ENCODE measurements at places on chromosomes 3 and 15.

DNA sequence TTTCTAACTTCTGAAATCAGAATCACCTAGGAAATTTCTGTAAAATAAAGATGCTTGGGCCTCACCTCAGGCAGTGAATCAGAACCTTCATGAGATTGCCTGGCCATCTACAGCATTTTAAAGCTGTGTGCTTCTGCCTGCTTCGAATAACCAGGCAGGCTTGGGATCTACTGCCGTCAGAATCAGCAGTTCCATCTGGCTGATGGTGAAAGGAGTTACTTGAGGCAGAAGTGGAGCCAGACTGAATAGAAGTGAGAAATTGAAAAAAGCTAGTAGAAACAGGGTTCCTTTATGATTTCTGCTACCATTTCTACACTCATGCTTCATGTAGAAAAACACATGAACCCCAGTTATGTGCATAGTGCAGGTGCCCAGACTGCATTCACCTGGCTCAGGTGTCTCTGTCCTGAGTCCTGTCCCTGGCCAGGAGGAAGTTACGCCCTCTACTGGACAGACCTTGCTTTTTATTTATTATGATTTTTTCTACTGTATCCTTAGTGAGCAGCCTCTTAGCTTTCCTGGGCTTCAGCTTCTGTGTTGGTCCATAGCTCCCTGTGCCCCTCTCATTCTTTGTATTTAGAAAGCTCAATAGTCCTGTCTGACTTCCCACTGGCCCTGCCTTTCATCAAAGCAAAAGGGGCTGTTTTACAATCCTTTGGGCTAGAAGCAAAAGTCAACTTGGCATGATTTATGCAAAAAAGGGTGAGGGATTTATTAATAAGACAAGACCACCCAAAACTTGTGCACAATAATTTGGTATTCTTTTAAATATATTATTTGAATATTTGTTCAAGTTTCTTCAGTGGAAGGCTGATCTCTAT, 200.8 kb upstream of the GOLGA6L4 start:
- no peak for DNase-seq

DNA sequence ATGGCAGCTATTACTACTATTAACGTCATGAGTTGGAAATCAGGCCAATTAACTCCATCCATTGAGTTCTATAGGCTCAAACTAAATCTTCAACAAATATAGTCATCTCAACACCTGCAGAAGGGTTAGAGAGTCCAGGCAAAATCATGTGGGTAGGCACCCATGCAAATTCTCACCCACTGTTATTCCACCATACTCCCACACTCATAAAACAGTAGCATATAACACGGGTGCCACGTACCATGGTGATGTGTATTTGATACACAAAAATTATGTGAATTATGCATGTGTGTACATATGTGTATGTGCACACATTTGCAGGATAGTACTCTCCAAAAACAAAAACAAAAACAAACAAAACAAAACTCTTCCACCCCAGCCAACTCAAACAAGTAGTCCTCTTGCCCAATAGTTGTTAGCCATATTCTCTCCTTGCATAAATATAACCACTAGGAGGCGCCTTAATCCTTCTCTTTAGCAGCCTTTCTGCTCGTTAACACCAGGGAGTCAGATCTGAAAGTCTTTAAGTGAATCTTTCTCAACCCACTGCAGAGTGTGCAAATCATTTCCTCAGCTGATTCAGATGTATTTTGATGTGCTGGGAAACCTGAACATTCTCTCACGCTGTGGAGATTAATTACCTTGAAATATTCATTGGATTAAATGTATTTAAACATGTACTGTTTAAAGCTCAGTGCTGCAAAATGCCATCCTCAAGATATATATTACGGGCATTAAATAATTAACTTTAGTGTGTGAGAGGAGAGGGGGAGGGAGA, 38.0 kb upstream of the COPB2 start:
- DNase-seq: no peak

GRCh38 chr15:80966431-80967197, 23.0 kb downstream of the MESD start:
- no peak for DNase-seq

DNA sequence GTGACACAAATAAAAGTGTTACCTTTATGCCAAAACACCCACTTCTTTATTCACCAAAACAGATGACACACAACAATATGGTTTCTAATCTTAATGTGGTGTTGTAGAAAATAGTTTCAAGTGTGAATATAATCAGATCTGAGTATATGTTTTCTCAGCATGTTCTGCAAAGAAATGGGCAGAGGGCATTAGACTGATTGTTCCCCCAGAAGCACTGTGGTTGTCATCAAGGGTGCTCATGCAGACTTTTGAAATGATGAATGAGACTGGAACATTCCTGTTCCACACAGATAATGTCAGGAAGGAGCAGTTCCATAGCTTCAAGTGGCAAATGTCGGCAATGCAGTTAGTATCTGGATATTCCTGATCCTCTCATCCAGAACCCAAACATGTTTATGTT, 37.5 kb downstream of the GPR176 start:
- DNase-seq: no peak

DNA sequence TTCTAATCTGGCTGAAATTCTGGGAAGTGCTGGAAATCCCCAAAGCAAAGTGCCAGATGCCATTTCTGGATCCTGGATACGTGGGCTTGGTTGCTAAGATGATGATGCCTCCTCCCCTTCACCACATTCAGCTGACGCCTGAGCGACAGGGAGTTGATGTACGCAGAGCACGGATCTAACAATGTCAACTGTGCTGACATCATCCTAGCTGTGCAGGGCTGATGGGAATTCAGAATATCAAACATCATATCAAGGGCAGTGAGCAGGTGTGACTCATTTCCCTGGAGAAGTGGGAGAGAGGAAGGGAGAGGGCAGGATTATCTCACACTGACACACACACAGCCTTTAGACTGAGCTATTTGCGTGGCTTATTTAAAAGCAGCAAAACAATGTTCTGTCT, 92.6 kb upstream of the ZBTB20 start:
- DNase-seq: no peak

GRCh38 chr3:117543521-117543920, 833.9 kb downstream of the TUSC7 start:
- DNase-seq: no peak

GRCh38 chr3:117303443-117303842, 593.9 kb downstream of the TUSC7 start:
- DNase-seq: no peak

- DNase-seq: no peak
Measured at GRCh38 chr15:81087694-81088093, 46.4 kb upstream of the CFAP161 start.

DNA sequence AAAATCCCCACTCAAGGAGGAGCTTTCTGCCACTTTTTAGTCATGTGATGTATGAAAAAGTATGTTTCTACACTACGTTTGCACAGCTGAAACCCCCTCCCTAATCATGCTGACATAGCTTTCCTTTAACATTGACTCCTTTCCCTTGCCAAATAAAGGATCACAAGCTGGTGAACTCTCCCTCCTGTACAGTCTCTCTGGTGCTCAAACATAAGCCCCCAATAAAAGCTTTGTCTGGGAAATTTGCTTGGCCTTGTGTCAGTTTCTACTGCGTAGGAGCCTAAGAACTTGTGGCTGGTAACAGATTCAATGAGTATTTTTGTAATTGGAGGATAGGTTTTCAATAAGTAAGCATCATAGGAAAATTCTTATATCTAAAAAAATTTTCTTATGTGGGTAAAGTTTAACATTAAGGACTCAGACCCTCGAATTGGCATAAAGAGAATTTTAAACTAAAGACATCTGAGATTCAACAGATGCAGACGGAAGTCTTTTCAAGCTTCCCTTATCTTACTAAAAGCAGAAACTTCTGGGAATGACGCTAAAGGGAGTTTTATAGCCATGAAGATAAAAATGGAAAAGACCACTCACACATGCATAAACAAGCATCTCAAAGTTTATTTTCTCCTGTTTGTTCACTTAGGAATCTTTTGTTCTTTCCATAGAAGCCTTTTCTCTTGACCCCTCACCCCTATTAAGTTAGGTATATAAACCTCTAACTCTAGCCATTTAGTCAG, 44.1 kb upstream of the P2RY1 start:
- no peak for DNase-seq

- DNase-seq: no peak
Measured at GRCh38 chr15:58077427-58077826, 11.9 kb upstream of the ALDH1A2 start.

- no peak for DNase-seq
Measured at GRCh38 chr3:108472001-108472591, 38.3 kb downstream of the MYH15 start.

- no peak for DNase-seq
Measured at GRCh38 chr3:49311283-49311682, 28.6 kb downstream of the USP4 start.

GRCh38 chr3:84789961-84790360, 168.8 kb upstream of the CADM2 start:
- no peak for DNase-seq

DNA sequence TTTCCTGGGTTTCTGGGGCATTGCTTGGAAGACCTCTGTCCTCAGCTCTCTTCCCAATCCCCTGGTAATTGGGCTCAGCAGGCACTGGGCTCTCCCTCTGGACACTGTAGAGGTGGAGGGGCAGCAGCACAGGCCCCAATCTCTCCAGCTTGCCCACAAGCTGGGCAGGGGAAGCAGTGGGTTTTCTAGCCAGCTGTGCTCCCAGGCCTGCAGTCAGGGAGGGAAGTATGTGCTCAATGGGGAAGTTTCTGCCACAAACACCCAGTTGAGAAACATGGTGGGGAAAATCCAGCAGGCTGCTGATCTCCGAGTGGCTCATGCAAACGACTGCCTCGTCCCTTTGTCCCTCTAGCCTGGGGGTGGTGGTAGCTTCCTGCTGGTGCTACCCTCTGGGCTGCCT, 12.8 kb upstream of the RFT1 start:
- no peak for DNase-seq

DNA sequence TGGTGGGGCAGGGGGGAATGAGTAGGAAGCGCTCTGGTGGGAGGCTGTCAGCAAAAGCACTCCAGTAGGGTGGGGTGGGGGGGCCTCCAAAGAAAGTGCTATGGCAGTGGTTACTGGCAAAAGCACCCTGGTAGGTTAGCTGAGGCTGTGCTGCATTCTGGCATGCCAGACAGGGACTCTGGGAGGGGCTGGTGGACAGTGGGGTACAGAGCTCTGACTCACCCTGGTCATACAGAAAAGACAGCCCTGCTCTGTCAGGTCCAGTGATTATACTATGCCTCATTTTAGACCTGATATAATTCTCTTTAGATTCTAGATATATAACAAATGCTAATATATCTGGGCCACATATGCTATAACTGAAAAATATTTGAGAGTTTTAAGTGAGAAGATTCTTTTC, 82.8 kb upstream of the CPNE4 start:
- no peak for DNase-seq

DNA sequence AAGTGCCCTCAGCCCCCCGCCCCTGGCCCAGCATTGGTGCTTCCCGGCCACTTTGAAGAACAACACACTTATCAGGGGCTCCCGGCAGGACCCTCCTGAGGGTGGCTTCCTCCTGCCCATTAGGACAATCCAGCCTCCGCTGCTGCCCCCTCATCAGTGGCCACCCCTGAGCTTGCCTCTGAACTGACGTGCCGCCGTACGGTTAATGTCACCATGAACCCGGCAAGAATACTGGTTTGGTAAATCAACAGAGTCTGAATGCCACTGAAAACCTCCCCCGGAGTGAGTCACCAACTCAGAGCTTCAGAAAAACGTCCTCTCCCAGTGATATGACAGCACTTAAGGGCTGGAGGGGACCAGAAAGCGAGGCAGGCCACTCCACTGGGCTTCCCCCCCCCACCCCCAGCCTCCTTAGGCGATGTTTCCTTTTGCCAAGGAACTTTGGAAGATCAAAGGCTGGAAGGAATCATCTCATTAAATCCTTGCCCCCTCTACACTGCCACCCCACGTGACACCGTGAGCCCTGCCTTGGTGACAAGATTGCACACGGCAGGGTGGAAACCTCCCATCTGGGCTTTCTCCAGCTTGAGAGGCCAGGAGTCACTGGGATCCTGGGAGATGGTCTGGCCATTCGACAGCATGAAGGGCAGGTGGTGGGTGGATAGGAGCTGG, 142.1 kb downstream of the NUP210 start:
- DNase-seq: no peak

- no peak for DNase-seq
Measured at GRCh38 chr3:5011555-5012256, 32.5 kb downstream of the BHLHE40 start.

DNA sequence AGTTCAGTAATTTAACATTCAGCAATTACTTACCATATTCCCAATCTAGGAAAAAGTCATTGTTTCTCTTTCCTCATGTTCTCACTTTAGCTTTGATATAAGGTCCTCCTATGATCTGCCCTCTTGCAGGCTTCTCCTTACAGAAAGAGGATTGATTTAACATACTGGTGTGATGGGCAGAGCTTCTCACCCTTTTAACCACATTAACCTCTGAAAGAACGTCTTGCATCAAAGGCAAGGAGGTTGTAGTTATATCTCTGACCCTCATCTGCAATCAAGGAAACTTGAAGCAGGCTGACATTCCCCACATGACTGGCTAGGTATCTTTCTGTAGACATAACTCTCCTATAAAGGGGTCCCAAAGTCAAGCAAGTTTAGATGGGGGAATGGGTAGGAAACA, 39.5 kb downstream of the BTLA start:
- DNase-seq: no peak

DNA sequence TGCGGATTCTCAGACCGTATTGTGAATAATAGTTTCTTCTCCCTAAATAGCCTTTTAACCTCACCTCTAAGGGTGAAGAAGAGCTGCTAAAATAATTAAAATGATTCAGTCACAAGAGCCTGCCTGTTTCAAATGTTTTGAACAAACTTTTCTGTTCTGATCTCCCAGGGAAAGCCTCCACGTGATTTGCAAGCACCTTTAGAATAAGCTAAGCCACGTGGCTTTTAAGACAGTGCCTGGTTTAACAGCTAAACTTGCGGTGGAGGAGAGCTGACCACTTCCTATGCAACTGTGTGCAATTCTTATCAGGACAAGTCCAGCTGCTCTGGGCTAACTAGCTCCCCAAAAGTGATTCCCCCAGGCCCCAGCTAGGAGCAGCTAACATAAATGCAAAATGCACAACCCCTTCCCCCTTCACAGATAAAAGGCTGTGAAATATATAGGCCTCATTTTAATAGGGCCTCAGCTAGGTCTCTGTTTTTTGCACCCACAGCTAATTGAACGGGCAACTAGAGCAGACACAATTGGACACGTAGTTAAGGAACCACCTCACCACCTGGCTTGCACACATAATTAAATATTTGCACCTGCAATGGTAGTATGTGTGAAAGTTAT, 401.2 kb upstream of the NR2F2 start:
- no peak for DNase-seq

DNA sequence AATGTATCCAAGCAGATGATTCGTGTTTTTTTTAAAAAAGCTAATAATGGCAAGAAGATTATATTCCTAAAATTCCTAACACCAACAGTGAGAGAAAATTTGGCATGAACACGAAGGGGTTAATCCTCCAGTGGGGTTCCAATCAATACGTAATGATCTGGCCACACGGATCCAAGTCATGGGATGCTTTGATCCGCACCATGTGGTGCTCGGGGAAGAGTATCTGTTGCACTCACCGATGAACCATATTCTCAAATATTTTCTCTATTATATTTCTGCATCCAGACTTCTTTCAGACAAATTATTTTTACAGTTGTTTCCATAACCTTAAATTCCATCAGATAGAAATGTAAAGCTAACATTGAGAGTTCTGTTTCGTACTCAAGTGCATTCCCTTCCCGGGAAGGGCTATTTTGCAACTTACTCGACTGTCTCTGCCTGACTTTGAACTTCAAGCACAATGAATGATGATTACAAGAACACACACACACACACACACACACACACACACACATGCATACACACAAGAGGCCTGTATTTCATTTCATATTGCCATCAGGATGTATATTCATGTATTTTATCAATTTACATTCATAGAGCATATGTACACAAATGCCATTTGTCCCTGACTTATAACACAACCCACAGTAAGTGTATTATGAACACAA, 567.2 kb downstream of the FOXP1 start:
- no peak for DNase-seq

GRCh38 chr3:90132197-90132596, 1024.8 kb downstream of the EPHA3 start:
- no peak for DNase-seq

Measured in stimulated activated CD4-positive, alpha-beta T cell treated with anti-CD3 and anti-CD28 coated beads, TNF-alpha, amount 100 ng/mL, for 24 hours (primary cell).